ENCODE measurements at places on chromosomes 7 and 10.

DNA sequence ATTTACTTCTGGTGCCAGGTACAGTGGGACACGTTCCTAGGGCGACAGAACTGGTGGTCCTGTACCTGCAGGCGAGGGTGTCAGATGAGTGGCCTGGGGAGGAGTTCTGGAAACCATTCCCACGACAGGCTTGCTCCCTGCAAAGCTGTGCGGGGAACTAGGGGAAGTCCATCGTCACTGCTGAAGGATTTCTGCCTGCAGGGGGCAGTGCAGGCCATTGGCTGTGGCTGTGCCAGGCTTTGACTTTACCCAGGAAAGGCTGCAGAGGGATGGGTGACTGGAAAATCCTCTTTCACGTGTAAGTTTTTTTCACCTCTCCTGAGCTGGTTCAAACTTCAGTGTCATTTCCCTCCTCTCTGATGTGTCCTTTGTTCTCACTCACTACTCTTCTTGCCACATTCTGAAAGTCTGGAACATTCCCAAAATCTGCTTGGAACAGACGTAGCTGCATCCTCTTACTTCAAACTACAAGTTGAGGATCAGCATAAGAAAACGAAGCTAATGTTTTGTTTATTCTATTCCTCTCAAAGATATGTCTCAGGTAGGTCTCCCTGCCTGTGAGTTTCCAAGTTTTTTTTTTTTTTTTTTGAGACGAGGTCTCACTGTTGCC lies 126.5 kb downstream of the SH2D4B start:
- DNase-seq = peak; percentile 39

- DNase-seq = peak; percentile 49
Measured at GRCh38 chr10:14822879-14823755, 14.7 kb downstream of the CDNF start.

- no peak for DNase-seq
Measured at GRCh38 chr7:47039089-47039648, 542.7 kb downstream of the TNS3 start.

GRCh38 chr10:970311-971149 lies 17.7 kb upstream of the GTPBP4 start:
- no peak for DNase-seq

GRCh38 chr7:94089806-94090205 lies 85.7 kb upstream of the BET1 start:
- no peak for DNase-seq

DNA sequence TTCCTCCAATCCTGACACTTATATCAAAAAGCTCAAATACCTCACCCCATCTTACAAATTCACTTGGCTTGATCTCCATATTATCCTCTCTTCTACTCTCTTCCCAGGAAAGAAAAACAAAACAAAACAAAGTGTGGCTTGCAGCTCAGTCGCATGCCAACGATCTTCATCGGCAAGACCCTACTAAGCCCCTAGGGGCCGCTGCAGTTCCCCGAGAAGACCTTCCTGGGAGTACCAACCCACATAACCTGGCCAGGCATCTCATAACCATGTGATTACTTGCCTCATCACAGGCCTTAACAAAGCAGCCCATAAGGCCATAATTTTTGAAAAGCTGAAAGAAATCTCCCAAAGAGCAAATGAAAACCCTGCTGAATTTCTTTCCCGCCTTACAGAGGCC lies 103.7 kb downstream of the ZNF92 start:
- DNase-seq = no peak

GRCh38 chr10:127090138-127090537 lies 106.3 kb downstream of the INSYN2A start:
- no peak for DNase-seq

DNA sequence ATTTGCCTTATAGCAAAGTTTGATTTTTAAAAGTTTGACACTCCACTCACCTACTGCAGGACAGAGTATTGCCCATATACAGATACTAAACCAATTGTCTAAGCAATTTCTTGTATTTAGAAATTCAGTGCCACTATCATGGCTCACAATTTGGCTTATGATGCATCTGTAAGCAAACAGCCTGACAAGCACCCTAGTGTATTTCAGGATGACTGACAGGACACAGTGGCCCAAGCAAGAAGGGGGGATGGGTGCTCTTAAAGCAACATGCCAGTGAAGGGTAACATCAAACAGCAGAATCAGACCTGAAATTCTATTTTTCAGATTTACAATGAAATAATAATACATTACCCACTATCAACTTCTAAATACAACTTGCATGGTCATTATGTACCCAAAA lies 30.5 kb downstream of the CTNNA3 start:
- DNase-seq = no peak

DNA sequence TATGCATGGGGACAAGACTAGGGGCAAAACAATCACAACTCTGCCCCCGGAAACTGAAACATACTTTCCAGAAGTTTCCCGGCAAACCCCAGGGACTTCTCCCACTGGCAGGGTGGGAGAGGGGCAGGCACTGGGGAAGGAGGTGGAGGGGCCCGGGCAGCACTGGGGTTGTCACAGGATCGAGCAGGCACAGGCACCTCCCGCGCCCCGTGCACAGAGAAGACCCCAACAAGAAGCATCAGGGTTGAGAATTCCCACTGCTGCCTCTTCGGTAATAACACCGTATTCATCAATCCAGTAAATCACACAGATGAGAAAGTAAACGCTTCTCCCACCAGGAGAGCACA lies 490.5 kb downstream of the PTPRN2 start:
- DNase-seq = no peak

GRCh38 chr7:140079121-140079536 lies 16.4 kb upstream of the PARP12 start:
- no peak for DNase-seq

DNA sequence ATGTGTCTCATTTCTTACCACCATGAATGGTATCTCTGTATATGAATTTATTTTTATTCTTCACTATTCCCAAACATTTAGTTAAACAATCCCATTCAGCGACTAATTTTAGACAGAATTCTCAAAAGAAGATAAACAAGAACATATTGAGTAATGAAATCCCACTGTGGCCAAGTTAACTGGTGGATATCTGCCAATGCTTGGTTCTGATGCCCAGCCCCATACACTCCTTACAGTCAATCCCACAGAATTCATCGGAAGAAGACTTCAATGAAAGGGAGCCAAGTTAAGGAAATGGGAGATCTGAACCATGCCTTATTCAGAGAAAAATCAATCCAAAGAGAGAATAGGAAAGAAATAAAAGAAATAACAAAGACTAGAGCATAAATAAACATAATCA lies 518.0 kb downstream of the XPNPEP1 start:
- DNase-seq = no peak

GRCh38 chr7:92133133-92133736 lies 1.0 kb downstream of the CYP51A1 start:
- DNase-seq = no peak

DNA sequence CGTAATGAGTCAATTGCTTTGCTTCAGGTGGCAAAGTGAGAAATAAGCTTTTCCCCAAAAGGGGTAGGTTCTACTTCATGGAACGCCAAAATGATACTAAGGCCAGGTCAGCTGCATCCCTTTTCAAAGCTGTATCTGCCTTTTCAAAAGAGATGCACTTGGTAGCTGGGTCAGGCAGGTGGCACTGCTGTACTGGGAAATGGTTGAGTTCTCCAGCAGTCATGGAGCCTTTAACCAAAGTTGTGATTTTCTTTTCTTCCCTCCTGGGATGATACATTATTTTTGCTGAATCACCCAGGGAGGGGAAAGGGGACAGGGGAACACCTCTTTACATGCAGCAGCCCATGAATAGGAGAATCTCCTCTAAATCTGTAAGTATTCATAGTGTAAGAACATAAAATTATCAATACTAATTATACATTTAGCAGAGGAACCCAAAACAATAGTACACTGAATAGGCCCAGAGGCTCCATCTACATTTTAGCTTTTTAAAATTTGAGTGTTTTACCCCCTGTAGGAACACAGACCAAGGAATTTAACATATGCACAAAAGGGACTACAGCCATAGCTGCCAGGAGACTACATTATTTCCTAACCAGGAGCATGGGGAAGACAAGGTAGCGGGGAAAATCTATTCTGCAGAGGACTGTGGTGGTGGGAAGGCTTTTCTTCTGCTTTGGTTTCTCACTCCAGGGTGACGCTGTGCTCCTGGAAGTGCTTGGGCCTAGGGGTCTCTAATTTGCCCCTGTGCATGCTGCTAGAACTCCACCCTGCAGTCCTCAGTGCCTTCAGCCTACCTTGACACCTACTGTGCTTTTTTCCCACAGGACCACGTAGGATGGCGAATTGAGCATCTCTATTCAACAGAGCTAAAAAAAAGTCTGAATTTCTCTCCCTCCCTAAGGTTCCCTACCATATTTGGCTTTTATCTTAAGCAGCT lies 6.4 kb upstream of the GPR22 start:
- DNase-seq = peak; percentile 41

GRCh38 chr10:104202231-104202630 lies 29.9 kb downstream of the CFAP43 start:
- DNase-seq = no peak

GRCh38 chr10:83522881-83523386 lies 616.4 kb upstream of the GHITM start:
- no peak for DNase-seq
